Neural progenitor cell (in vitro differentiated cells): ENCODE measurements at places on chromosomes 1 and 21. TPM values are rescaled to one million over a fixed set of nuclear protein-coding genes. Genes with fewer than 3 reads are reported as not detected.

Gene FAM163A
- total RNA-seq, result 0.11 and 0.40 TPM in 2 replicates

Gene IVL
- not detected in 2 replicates for total RNA-seq

Gene RGS7
- 0.06 TPM in 1 of 2 replicates, not detected in the other for total RNA-seq

Gene OLFML2B
- 1.3 and 3.0 TPM in 2 replicates for total RNA-seq

Gene GBP4
- total RNA-seq, result not detected in 2 replicates

Gene FAM177B
- total RNA-seq, result not detected in 2 replicates

Gene SLFNL1
- total RNA-seq, result 0.19 TPM in 1 of 2 replicates, not detected in the other

Gene RCSD1
- total RNA-seq, result 0.06 TPM in 2 replicates
